ENCODE measurements at places on chromosomes 2 and 18.

- no peak for DNase-seq
Observed at GRCh38 chr2:133863106-133863800, 295.0 kb upstream of the NCKAP5 start.

GRCh38 chr18:40037356-40037755 is 1917.7 kb upstream of the PIK3C3 start:
- DNase-seq, result no peak

DNA sequence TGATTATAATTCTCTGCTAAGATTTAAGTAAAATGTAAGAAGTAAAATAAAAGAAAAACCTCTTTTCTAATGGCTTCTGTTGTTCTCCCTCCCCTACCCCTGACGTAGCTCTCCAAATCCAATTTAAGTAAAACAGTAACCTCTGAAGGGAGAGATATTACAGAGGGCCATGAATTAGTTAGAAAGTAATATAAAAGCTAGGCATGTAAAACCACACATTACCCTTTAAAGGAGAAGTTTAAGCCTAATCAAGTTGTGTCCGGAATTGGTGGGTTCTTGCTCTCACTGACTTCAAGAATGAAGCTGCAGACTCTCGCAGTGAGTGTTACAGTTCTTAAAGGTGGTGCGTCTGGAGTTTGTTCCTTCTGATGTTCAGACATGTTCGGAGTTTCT is 116.9 kb upstream of the SCN7A start:
- no peak for DNase-seq

DNA sequence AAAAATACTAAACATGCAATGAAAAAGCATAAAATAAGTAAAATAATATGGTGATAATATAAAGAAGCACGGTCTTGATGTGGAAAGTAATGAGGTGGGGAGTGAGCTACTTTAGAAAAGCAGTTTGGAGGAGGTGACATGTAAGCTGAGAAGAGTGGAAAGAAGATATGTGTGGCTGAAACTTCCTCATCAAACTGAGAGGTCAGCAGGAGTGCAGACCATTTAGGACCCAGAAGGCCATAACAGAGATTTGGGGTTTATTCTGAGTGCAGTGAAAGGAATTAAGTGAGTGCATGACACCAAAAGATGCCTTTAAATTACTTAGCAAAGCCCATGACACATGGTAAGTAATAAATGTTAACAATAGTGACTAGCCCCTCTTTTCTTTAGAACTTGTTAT is 24.4 kb upstream of the TMEM182 start:
- no peak for DNase-seq

All from BJ (cell line).